ENCODE measurements at places on chromosomes 16 and 17.

DNA sequence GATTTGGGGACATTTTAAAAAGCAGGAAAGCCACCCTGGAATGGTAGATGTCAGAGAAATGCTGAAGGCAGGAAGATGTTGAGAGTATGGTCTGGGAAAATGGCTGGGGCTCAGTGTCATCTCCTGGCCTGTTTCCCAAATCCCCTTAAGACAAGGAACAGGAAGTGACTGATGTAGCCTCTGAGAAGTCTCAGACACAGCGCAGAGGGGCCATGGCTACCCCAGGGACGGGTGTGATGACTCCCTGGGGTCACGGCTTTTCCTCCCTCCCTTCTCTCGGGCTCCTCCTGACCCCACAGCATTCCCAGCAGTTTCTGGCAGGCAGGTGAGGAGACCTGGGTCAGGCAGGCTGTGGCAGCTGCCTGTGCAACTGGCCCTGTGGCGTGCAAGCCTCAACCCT is 45.4 kb downstream of the RAP1GAP2 start:
- no peak for DNase-seq

DNA sequence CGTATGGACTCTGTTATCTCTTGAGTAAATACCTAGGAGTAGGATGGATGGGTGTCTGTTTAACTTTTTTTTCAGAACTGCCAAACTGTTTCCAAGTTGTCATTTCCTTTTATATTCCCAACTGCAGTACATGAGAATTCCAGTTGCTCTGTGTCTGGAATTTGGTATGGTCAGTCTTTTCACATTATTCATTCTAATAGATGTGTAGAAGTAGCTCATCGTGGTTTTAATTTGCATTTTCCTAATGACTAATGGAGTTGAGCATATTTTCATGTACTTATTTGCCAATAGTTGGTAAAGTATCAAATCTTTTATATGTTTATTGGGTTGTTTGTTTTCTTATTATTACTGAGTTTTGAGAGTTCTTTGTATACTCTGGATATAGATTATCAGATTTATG is 27.0 kb downstream of the MRTFB start:
- DNase-seq = no peak

DNA sequence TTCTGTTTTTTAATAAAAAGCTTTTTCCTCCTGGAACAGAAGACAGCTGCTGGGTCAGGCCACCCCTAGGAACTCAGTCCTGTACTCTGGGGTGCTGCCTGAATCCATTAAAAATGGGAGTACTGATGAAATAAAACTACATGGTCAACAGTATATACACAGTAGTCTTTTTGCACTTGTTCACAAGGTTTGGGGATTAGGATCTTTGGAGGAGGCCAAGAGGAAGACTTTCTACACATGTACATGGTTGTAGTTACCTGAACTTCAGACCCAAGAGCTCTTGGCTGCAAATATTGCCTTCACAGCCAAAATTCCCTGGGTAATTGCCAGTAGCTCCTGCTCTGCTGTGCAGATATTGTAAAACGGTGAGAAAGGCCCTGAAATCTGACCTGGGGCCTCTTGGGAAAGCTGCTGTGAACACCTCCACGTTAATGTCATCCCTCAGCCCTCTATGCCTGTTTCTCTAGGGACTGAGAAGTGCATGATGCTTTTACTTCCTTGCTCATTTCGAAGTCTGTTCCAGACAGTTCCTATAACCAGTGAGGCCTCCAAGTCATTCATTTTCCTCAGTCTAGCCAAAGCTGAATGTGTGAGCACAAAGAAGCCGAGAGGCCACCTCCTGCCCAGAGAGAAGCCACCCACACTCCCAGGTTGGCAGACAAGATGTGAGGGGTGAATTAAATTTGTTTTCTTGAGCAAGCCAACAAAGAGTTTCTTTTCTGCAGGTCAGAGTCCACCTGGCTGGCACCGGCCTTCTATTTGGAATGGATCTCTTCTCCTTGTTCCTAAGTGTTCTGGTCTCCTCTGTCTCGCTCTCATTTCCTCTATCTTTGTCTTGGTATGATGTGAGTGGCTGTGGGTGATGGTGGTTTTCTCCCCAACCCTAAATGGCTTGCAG is 15.9 kb downstream of the ANKRD40 start:
- DNase-seq = no peak

DNA sequence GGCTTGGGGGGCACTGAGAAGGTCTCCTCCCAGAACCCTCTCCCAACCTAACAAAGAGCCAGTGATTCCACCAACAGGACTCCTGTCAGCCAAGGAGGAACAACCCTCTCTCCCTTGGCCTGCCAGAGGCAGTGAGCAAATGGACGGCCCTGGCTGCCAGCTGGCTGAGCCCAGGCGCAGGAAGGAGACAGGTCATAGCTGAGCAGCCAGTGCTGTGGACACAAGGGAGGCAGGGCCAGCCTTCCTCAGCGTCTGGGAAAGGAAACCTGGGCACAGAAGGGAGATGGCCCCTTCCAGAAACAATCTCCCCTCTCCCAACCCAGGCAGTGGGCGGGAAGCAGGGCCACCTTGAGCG is 2.1 kb downstream of the MPO start:
- DNase-seq = no peak

DNA sequence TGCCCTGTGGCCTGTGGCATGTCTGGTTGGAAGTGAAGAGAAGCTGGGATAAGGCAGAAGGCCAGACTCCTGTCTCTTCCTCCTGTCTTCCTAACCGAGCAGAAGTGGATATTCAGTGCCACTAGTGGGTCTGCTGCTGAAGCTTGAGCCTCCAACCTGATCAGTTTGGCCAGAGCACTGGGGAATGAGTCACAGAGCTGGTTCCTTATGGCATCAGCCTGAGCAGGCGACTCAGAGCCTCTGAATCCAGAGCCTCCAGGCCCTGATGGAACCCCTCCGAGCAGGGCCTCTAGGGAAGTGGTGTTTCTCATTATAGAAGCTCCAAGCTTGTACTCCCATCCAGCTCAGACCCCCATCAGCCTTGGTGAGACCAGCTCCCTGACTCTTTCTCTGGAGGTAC is 2.0 kb downstream of the WSCD1 start:
- DNase-seq = no peak

GRCh38 chr16:84207251-84207650 is 16.3 kb downstream of the ADAD2 start:
- no peak for DNase-seq

DNA sequence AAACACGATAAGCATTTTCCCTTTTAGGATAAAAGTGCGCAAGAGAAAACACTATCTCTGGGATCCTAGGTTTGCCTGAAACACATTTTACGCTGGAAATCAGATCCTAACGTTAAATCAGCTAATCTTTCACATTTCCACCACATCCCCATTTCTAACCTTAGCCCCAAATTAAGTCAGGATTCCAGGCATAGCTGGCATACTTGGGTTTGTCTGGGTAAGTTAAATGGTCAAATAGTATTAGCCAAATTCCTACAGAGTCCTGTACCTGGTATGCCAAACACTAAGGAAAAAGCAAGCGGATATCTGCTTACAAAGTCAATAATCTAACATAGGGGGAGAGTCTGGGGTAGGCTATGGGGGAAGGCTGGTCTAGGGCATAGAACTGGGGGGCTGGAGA is 557.4 kb upstream of the ZFHX3 start:
- DNase-seq = no peak
